NCI-H1436 (cell line): ENCODE measurements at places on chromosomes 12 and 14.

DNA sequence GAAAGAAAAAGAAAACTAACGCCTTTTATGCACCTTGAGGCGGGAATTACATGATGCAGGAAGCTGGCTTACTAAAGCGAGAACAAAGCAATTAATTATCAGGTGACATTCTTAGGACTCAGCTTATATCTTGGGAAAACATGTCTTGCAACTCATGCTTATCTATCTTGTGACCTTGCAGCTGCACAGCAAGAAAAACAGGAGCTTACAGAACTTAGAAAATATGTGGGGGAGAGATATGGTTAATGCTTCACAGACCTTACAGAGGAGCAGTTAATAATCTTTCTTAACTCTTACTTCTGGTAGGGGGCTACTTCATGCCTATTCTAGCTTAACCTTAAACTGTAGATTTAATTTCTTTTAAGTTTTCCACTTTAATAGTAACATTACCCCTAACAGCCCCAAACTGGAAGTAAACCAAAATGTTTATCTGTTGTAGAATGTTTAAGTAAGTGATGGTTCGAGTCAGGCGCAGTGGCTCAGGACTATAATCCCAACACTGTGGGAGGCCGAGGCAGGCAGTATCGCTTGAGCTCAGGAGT lies 13.2 kb upstream of the OR11G2 start:
- DNase-seq: no peak

DNA sequence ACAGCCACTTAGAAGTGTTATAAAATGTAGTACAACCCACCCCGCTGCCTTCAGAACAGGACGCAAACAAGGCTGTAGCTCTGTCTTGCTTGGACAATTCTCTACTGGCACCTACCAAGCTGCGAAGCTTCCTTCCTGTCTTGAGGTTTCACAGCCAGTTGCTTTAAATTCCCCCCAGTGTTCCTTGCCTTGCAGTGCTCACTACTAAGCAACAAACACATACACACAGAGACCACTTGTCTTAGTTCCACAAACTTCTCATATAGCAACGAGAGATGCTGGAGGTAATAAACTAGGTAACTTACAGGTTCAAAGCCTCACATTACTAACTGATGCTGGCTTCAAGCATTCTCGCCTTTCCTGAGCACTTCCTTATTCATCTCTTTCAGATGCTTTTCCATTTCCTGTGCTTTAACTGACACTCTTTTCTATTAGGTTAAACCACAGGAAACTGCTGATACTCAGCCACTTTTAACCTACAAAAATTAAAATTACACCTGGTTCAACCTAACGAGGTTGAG lies 91.5 kb upstream of the PTGDR start:
- DNase-seq: no peak

- DNase-seq: no peak
Measured at GRCh38 chr14:98512501-98513251, 759.3 kb downstream of the BCL11B start.

DNA sequence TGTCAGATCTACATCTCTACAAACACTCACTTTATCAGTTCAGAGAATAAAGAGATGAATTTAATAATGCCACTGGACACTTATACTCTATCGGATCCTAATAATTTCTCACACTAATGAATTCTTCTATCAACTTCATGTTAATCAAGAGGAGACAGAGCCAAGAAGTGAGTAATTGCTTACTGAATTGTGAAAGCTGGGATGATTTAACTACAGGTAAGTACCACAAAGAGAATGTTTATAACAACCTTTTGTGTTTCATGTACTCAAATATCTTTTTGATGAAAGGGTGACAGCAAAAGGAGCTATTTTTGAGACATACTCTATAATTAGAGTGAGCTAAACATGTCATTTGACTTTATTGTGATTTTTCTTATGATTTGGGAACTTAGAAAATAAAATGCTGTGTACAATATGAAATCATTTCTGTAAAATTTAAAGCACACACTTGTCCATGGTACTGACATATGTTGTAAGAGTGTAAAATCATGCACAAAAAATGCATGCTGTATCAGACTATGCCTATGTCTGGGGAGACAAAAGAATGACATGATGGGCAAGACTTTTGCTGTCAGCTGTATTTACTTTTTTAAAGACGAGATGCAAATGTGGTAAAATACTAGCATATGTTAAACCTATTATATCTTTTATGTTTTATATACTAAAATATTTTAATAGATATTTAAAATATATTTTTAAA lies 361.2 kb downstream of the CCER1 start:
- DNase-seq: no peak

- DNase-seq: no peak
Measured at GRCh38 chr14:81281332-81281731, 60.6 kb upstream of the GTF2A1 start.

- DNase-seq: no peak
Measured at GRCh38 chr12:132162508-132163031, 18.3 kb downstream of the NOC4L start.

DNA sequence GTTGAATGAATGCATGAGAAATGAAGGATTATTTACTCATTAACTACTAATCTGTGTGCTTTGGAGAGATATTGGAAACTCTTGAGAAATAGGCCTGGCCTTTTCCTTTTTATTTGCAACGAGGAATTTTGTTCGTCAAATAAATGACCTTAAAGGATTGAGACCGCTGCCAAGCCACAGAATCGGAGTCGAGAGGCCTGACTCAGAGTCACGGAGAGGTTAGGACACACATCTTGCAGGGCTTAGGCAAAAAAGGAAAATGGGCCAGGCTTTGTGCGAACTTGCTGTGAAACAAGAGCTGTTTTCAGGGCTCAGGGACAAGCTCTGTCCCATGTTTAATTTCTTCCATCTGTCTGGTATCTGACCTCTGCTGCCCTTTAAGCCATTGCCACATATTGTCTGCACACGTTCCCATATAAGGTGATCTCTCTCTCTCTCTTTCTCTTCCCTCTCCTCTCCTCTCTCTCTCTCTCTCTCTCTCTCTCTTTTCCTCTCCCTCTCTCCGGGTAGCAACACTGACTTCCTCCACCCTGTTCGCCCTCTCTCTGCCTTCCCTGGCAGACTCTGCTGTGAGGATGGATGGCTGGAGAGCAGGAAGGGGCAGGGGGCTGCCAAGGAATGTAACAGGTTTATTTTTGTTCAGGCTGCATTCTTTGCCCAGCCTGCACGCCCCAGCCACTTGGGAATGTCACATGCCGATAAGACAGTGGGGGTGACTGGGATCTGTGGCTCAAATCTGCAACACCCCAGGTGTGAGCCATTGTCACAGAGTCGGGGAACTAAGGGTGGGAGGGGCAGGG lies 14.9 kb upstream of the IFT81 start:
- DNase-seq: no peak

- DNase-seq: no peak
Measured at GRCh38 chr12:108690542-108691174, 40.7 kb downstream of the CORO1C start.

- peak; percentile 12 for DNase-seq
Measured at GRCh38 chr12:2251526-2252209, 198.9 kb downstream of the CACNA1C start.

- DNase-seq: no peak
Measured at GRCh38 chr12:124995200-124995961, 1.9 kb downstream of the BRI3BP start.

- no peak for DNase-seq
Measured at GRCh38 chr14:23916446-23916845, 37.1 kb upstream of the DHRS4 start.

DNA sequence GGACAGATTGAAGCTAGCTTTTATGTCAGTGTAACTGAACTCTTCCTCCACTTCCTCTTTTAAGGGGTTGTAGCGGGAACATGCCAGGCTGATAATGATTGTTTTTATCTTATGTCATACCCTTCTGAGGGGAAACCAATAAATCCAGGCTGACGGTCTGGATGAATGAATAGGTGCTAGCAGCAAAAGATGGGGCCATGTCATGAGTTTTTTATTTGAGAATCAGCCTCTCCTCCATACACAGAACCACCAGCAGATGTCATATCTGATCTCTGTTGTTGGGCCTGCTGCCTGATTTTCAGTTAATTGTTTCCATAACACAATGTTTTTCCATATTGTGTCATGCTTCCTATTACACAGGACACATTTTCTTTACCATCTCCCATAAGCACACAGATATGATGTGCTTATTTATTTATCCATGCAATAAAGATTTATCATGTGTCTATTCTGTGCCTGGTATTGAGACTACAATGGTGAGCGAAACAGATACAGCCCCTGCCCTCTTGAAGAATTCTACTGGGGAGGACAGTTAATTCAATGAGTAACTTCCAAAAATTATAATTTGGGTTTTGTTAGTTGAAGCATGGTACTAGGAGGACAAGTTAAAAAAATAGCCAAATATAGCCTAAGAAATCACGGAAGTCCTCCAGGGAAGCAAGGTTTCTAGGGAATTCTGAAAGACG lies 33.6 kb upstream of the CRY1 start:
- DNase-seq: peak; percentile 25

DNA sequence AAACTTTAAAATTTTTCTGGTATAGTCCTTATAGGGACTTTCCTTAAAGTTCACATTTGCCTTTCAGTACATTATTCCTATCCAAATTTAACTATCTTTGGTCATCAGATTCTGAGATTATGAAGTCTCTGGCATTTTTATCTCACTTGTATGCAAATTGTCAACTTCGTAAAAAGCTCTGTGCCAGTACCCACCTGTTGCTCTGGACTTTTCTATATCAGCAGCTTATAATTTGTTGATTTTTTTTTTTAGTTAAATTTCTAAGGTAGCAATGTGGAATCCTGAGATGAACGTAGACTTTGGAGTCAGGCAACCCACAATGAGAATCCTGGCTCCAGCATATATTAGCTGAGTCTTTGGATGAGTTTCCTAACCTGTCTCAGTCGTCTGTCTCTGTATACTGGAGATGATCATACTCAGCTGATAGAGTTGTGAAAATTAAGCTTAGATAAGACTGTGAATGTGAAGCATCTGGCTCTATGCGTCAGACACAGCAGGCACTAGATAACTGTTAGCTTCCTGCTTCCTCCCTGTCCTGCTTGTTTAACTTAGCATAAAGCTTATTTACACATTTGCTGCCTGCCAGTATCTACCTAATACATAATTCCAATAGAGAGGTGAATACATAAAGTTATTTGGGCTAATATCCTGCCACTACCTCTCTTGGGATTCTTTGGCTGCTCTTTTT lies 59.8 kb downstream of the MARK3 start:
- no peak for DNase-seq

GRCh38 chr12:29611906-29612305 lies 114.4 kb upstream of the OVCH1 start:
- no peak for DNase-seq

GRCh38 chr14:34501004-34501580 lies 38.4 kb downstream of the EAPP start:
- DNase-seq: no peak

GRCh38 chr14:89813617-89814031 lies 140.9 kb downstream of the EFCAB11 start:
- no peak for DNase-seq

DNA sequence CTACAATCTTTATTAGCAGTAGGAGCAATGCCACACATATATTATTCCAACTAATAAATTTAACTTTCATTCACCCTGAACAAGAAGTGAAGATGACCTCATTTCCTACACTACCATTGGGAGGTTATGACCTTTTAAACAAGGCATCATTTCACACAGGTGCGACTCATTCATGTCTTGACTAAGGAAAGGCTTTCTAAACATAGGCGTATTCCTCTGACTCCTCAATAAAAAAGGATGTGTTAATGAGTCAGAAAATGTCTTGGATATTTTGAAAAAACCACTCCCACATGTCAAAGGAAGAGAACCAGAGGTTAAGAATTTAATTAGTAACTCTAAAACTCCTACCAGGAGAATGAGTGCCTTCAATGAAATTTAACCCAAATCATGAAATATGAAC lies 115.2 kb downstream of the PRICKLE1 start:
- no peak for DNase-seq

GRCh38 chr14:28138341-28138740 lies 628.2 kb upstream of the FOXG1 start:
- no peak for DNase-seq

- no peak for DNase-seq
Measured at GRCh38 chr14:94305620-94306019, 12.6 kb upstream of the SERPINA10 start.

- DNase-seq: no peak
Measured at GRCh38 chr12:53101931-53102781, 1.1 kb upstream of the SOAT2 start.

GRCh38 chr12:106774808-106775524 lies 484 bp downstream of the RIC8B start:
- no peak for DNase-seq

DNA sequence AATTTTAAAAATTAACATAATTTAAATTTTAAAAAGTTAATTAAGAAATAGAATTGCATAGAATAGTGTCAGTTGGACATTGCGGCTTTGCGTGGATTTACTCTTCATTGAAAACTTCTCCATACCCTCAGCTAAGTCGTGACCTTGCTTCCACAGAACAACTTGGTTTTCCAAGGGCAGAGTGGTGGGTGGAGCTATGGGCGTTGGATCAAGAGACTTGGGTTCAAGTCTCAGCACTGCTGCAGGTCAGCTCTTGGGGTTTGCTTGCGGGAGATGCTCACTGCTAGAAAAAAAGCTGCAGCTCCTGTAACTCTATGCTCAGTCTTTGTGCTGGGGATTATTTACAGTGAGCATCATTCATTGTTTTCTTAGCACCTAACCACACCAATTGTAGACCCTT lies 133.7 kb downstream of the PRIMA1 start:
- DNase-seq: no peak

- no peak for DNase-seq
Measured at GRCh38 chr12:102958073-102958829, 777 bp downstream of the ASCL1 start.

GRCh38 chr12:62873826-62874448 lies 61.0 kb downstream of the PPM1H start:
- DNase-seq: no peak

- no peak for DNase-seq
Measured at GRCh38 chr12:4743046-4743445, 22.8 kb downstream of the GALNT8 start.

GRCh38 chr14:63713058-63713457 lies 14.8 kb downstream of the SGPP1 start:
- no peak for DNase-seq

DNA sequence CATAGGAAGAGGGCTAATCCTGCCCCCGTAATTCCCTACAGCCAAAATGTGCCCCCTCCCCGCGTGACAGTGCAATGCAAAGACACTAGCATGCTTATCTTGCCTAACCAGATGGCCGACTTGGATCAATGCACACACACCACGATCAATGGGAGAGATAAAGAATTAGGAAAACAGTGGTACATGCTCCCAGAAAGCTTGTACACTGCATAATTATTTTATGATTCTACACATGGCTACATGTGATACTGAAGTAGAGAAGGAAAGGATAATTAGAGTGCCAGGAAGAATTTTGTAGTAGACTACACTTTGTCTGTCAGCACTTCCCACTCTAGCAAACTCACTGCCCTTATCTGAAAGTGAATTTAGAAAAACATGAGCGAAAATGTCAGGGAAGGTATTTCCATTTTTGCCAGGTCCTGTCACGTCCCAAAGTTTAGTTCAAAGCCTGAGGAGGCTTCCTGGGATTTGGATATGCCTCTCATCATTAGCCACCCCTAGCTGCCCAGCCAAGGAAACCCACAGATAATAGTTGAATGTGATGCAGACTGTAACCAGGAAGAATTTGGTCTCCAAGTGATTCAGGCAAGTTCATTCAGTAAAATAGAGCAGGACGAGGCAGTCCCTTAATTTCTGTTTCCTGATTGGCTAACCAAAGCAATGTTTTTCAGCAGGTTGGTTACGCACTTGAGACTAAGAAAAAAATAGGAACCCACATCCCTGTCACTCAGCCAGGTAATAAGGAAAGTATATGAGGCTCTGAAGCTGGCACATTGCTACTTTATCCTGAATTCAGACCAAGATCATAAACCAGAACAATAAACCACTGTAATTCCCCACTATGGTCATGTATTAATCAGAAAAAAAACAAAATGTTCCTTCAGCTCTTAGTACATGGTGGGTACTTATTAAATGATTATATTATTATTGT lies 199.6 kb upstream of the OTX2 start:
- DNase-seq: no peak
